Stimulated activated CD4-positive, alpha-beta T cell treated with anti-CD3 and anti-CD28 coated beads, TNF-alpha, amount 100 ng/mL, for 4 hours (primary cell): ENCODE measurements at places on chromosomes 3 and 15.

DNA sequence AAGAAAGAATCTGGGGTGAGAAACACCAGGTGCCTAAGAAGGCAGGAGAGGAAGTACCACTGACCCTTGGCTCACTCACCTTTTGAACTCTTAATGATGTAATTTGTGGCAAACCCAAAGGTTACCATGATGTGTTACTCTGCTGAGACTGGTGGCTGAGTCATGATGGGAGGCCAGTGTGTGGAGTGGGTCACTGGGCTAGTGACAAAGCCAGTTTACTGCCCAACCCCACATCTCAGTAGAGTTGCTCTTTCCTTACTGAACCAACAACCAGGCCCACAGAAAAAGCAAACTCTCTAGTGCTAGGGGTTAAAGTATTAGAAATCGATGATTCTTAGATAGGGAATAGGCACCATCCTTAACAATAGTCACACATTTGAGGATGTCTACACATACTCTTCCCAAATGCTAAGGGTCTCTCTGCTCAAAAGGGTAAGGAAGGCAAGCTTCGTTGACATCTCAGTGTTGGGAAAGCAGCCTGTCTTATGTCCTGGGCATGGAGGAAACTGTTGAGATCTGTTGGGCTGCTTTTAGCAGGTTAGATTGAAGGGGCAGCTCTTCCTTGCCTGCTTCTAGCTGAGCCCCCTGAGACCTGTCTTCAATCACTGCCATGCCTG is 3.1 kb downstream of the RBP2 start:
- DNase-seq, result no peak

- no peak for DNase-seq
These were observed 23.9 kb upstream of the ARID3B start for GRCh38 chr15:74517096-74517495.

- DNase-seq, result no peak
These were observed 1090.2 kb downstream of the PLOD2 start for GRCh38 chr3:145070795-145071194.

DNA sequence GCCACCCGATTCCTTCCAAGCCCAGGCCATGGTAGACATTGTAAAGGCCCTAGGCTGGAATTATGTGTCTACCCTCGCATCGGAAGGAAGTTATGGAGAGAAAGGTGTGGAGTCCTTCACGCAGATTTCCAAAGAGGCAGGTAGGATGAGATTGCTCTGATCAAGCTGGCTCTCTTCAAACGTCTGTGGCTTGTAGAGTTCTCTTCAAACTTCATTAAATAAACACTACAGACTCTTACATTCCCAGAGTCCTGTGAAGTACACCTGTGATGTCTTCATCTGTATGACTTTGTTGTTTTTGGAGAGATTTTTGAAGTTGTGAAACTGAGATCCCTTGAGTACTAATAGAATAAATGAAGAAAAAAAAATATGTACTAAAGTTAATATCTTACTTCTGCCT is 285.6 kb downstream of the GRM7 start:
- no peak for DNase-seq

- DNase-seq, result no peak
These were observed 15.1 kb downstream of the U2SURP start for GRCh38 chr3:143016321-143016972.

DNA sequence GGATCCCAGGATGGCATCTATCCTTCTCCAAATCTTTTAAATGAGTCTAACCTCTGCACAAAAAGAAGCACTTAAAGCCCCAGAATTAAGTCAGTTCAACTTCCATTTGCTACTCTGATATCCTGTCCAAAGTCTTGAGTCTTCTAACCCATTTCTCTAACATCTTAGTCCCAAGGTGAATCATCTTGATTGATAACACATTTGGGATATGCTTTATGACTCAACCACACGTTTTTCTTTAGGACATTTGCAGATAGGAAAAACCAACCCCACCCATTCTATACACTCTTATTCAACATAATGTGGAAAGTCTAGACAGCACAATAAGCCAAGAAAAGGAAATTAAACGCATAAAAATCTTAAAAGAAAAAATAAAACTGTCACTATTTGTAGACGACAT is 18.8 kb upstream of the TEX9 start:
- no peak for DNase-seq

- DNase-seq, result no peak
These were observed 7.0 kb downstream of the GYG1 start for GRCh38 chr3:148998297-148998696.

- no peak for DNase-seq
These were observed 4.0 kb downstream of the ITGA11 start for GRCh38 chr15:68427963-68428362.

GRCh38 chr15:31437686-31438085 is 111.1 kb downstream of the KLF13 start:
- DNase-seq, result no peak

DNA sequence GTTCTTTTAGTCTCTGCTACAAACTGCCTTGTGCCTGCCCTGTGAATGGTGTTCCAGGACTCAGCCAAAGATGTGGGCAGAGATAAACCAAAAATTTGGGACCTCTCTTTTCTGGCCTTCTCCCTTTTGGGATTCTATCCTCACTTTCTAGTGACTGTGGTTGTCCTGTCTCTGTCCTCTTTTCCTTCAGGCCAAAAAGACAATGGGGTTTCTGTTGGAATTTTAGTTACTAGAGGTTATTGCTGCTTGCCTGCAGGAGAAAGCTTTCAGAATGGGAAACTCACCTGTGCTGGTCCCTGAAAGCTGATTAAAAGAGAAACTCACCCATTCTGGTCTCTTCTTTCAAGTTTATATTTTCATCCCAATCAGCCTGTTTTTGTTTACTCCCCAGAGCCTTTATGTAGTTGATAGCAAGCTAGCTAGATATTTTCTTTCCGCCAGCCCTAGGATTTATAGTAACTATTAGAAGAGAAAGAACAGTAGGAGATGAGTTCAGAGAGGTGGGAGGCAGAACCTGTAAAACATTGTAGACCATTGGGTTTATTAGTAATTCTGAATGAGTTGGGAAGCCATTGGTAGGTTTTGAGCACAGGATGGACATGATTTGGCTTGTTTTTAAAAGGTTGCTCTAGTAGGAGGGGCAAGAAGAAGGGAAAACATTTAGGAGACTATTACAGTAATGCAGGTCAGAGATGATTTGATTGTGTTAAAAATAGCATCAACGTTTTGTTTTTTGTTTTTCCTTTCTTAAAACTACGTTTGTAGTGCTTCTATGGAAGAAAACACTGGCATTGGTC is 138.9 kb downstream of the TCF12 start:
- DNase-seq, result no peak

- no peak for DNase-seq
These were observed 45.0 kb upstream of the WWTR1 start for GRCh38 chr3:149702691-149703441.

GRCh38 chr3:106457281-106458180 is 588.7 kb upstream of the CBLB start:
- no peak for DNase-seq

- no peak for DNase-seq
These were observed 541.7 kb upstream of the ZNF385D start for GRCh38 chr3:22292681-22293080.

DNA sequence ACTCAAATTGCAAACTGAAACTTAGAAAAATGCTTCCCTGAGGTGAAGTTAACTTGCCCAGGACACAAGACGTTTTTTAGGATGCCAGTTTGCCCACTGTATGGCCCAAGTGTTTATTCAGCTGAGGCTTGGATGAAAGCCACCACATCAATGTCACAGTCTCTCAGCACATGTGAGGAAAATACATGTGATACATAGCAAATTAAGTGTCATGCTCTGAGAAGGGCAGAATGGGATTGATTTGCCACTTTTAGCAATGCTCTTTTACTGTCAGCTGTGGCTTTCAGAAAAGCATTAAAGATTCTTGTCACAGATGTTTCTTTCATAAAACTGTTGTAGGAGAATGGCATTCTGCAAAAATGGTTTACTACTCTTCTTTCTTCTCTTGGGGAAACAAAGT is 165.5 kb downstream of the ZIC1 start:
- no peak for DNase-seq

DNA sequence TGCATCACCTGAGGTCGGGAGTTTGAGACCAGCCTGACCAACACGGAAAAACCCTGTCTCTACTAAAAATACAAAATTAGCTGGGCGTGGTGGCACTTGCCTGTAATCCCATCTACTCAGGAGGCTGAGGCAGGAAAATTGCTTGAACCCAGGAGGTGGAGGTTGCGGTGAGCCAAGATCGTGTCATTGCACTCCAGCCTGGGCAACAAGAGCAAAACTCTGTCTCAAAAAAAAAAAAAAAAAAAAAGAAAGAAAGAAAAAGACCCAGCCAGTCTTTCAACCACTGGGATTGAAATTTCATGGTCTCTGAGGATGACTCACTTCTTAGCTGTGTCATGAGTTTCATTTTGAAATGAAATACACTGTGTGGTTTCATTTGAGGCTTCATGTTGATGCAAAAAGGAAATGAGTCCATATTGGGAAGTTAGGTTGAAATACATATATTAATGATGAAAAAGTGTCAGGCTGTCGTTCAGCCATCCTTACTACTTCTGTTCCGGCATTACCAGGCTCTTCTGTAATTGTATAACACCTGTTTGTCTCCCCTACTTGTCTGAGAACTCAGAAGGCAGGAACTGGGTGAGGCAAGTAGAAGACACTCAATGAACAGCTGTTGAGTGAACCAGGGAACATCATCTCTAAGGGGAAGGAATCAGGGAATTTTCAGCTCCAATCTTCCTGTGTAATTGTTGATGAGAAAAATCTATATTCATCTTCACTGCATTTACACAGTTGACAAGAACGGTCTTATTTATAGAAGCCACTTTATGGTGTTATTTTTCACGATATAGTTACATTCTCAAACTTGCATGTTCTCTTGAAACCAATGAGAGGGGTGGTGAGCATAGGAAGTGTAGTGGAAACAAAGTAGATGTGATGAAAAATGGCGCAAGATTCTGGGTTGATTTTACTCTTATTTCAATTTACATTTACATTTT is 87.4 kb downstream of the NFKBIZ start:
- no peak for DNase-seq

DNA sequence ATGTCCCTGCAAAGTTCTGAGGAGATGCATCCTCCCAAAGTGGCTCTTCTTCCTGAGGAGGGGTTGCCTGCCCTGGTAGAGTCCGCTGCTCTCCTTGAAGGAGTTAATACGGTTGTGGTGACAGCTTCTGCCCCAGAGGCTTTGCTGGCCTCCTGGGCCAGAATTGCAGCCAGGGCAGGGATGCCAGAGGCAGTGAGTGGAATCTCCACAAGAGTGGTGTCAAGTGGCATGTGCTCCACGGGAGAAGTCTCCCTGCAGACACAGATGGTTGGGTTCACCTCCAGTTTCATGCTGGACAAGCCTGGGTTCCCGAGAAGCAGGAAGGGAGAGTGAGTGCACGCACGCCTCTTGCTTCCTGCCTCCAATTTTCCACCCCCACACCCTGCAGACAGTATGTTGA is 105.5 kb downstream of the SLC25A26 start:
- no peak for DNase-seq

- no peak for DNase-seq
These were observed 8.1 kb downstream of the NKTR start for GRCh38 chr3:42608581-42608980.

- no peak for DNase-seq
These were observed 5.9 kb upstream of the POLG start for GRCh38 chr15:89340573-89340972.

DNA sequence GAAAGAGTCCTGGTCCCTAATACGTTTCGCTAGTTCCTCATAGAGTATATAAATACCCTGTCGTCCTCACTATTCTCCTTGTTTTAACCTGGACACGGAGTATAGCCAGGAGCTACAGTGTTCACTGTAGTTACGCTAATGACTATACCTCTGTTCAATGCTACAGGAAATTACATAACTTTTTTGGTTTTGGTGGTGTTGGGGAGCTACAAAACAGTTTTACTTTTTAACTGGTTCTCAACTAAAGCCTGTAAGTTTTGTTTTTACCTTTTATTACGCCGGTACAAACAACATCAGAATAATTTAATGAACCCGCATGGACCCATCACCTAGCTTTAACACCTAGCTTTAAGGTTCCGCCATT is 1.5 kb downstream of the LMLN start:
- no peak for DNase-seq

DNA sequence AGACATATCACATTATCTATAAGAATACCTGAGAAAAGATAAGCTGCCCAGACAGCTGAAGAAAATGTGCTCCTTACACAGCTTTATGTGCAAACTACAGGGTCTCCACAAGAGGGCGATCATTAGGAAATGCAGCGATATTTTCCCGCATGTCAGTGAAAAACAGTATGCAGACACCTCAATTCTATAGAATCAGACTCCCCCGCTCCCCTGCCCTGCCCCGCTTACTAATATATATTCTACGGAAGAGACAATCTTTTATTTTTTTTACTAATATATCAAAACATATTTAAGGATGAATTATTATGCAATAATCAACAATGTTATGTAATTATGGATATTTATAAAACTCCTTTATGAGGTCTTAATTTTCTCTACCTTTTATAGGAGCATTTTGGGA is 681.3 kb downstream of the ROBO1 start:
- DNase-seq, result no peak

- no peak for DNase-seq
These were observed 193.1 kb downstream of the ALCAM start for GRCh38 chr3:105559856-105560255.

GRCh38 chr15:34132881-34133280 is 31.0 kb downstream of the PGBD4 start:
- no peak for DNase-seq

- DNase-seq, result peak; percentile 80
These were observed at the start of gene MPI for GRCh38 chr15:74889883-74890664. Gene MPI (plus strand): TSS chr15:74890042. CDS start chr15:74890074, 32 bp downstream.

DNA sequence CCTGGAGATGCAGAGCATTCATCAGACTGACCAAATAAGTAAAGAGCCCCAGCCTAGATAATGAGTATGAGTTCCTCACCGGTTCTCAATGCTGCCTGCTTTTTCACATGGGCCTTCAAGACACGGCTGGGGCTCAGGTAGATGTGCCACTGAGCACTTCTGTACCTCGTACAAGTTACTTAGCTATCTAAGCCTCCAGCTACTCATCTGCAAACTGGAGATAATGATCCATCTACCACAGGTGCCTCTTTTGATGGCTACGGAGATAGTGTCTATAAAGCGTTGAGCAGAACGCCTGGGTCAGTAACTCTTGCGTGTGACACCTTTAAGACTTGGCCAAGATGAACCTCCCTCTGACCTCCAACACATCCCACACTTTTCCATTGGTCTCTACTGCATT is 56.3 kb downstream of the CCR4 start:
- no peak for DNase-seq

GRCh38 chr3:13075318-13075717 is 2.1 kb upstream of the IQSEC1 start:
- no peak for DNase-seq

DNA sequence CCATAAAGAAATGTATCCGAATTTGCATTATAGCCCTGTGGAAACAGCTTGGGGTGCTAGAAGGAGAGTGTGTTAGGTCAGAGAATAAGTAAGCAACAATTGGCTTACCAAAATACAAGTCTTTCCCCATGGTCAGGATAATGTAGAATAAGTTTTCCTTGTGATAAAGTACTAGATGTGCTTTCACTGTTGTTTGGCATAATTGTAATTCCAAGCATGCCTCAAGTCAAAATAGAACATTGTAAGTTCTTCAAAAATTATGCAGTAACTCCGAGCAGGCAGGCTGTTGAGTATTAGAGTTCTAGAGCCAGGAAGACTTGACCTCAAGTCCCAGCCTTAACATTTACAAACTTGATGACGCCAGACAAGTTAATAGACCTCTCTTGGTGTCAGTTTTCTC is 242.0 kb downstream of the TUSC7 start:
- no peak for DNase-seq
